ENCODE measurements at places on chromosomes 2 and 18.

DNA sequence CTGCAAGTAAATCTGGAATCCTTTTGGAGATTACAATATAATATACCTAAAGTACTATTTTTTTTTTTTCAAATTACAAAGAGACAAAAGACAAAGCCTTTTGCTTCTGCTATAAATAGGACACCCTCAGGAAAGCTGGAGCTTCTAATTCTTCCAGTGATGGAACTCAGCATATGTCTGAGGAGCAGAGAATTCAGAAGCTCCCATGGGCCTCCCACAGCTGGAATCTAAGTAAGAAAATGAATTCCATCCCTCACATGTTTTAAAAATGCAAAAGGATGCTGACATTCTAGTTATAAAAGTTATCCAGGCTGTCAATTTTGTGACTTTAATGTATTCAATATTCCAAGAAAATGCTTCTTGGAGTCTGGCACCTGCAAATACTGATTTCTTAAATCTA, 571.3 kb upstream of the LRRTM4 start:
- no peak for DNase-seq

GRCh38 chr2:239397931-239398471, 2.8 kb downstream of the HDAC4 start:
- DNase-seq, result no peak

GRCh38 chr2:85987266-85988174, 98.7 kb upstream of the ST3GAL5 start:
- no peak for DNase-seq

DNA sequence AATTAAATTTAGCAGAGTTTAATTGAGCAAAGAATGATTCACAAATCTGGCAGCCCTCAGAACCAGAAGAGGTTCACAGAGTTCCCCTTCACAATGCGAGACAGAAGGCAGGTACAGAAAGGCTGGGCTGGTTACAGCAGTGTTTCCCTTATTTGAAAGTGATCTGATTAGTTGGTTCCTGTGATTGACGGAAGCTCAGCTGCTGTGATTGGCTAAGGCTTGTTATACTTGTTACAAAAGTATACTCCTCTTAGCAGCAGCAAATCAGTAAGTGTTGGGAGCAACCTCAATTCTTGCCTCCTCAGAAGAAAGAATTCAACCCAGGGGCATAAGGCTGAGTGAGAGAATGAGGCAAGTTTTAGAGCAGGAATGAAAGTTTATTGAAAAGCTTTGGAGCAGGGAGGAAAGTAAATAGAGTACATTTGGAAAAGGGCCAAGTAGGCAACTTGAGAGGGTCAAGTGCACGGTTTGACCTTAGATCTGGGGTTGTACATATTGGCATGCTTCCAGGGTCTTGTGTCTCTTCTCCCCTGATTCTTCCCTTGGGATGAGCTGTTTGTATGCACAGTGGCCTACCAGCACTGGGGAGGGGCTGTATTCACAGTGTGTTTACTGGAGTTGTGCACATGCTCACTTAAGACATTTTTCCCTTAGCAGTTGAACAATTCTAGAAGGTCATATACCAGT, 431.8 kb upstream of the RAB12 start:
- DNase-seq, result no peak

DNA sequence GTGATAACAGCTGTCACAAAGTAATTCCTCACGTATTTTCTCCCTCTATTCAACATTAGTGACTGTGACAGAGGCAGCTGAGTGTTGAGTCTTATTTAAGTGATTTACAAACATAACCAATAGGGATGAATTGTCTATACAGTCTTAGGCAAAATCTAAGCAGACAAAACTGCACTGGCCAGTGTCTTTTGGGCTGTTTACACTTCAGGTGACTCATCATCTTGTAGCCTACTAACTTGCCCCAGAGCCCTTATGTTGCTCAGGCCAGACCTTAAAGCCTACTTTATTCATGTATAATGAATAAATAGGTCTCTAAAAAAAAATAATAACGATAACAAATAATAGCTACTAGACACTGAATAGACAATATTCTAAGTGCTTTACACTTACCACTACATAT, 17.2 kb downstream of the THOC1 start:
- DNase-seq, result no peak

DNA sequence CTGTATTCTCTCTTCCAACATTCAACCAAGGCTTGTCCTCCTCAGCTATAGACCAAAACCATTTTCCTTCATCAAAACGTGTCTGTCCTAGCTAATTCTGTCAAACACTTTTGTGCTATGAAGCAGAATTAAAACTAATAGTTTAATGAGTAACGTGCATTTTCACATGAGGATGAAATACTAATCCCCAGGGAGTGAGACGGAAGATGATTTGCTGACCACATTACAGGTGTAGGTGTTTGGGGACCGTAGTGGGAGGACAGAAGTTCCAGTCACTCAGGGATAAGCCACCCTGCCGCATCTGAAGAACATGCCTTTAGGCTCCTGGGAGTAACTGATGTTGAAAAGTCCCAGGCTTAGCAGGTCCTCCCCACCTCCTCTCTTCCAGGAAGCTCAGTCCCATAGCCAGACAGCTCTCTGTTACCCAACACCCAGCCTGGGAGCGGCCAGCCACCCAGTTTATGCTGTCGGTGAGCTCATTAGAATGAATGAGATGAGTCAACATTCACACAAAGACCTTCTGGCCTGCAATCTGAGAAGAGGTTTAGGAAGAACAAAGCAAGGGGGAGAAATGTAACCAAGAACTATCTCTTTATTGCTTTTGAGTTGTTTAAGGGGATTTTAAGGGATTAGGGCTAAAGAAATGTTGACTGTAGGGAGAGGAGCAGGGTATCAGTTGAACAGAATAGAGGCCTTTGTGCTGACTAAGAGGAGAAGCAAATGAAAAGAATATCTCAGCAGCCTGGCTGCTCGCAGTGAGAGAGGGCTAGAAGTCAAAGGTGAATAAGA, 122.5 kb downstream of the FOXI3 start:
- no peak for DNase-seq

GRCh38 chr18:64699081-64699480, 550.2 kb upstream of the LINC00305 start:
- no peak for DNase-seq

DNA sequence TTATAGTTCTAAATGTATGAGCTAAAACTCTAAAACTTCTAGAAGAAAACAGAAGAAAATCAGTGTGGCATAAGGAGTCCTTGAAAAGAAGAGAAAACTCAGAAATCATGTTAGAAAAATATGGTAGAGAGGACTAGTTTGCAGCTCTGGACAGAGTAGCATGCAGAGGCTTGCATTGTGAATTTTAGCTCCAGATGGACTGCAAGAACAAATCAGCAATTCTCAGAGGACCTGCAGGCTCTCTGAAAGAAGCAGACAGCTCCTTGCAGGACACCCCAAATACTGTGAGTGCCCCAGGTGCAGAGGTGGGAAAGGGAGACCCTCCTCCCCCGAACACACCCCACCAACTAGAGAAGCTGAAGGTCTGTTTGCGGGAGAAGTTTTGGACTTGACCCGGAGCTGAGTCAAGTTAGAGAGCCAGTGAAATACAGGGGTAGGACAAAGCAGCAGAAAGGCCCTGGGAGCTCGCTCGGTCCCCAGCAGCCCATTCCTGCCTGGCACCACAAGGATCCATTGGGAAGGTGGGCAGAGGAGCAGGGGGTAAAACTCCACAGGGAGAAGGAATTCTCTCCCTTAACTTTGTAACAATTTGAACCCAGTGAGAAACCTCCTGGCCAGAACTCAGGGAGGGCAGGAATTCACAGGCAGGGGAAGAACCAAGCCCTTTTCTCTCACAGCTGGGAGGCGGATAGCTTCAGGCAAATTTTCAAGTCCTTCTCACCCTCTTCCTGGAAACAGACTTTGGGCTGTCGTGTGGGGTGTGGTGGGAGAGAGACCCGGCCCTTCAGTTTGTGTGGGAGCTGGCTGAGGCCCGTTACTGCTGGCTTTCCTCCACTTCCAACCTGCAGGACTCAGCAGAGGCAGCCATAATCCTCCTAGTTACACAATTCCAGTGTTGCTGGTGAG, 216.2 kb upstream of the SLC35G4 start:
- DNase-seq, result no peak

GRCh38 chr18:13397504-13398163, 179.1 kb downstream of the LDLRAD4 start:
- no peak for DNase-seq

- peak; percentile 63 for DNase-seq
These were observed 3.9 kb upstream of the SPRED2 start for GRCh38 chr2:65436169-65436823.

DNA sequence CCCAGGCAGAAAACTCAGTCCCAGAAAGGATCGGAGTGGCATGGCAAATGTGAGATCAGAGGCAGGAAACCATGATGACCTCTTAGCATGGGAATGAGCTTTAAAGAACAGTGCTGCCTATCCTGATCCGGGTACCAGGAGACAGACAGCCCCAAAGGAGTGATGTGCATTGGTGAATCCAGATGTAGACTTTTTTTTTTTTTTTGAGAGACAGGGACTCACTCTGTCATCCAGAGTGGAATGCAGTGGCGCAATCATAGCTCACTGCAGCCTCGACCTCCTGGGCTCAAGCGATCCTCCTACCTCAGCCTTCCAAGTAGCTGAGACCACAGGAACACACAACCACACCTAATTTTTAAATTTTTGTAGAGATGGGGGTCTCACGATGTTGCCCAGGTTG, 122.7 kb downstream of the VAPA start:
- DNase-seq, result no peak

GRCh38 chr2:227503433-227504406, 31.8 kb downstream of the AGFG1 start:
- DNase-seq, result no peak

DNA sequence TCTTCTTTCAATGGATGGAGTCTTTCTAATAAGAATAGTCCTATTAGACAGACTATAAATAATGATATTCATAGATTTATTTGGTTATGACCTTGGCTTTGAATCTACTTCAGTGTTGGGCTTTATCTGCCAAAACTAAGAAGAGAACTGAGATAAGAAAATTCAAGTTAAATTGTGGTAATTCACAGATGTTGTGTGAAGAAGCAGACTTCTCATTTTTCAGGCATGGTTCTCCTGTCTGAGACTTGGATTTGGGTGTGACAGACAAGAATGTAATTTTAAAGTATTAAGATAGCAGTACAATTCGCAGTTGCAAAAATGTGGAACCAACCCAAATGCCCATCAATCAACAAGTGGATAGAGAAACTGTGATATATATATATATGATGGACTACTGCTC, 124.7 kb downstream of the QPCT start:
- no peak for DNase-seq

- no peak for DNase-seq
These were observed 441.4 kb downstream of the SLC4A3 start for GRCh38 chr2:220068846-220069245.

- DNase-seq, result no peak
These were observed at the start of gene NCK2 for GRCh38 chr2:105744909-105745853. TSS of gene NCK2 (plus strand) at chr2:105744912. CDS start at chr2:105855064, 110,152 bp downstream.

GRCh38 chr2:158664987-158665386, 130.1 kb upstream of the DAPL1 start:
- no peak for DNase-seq

DNA sequence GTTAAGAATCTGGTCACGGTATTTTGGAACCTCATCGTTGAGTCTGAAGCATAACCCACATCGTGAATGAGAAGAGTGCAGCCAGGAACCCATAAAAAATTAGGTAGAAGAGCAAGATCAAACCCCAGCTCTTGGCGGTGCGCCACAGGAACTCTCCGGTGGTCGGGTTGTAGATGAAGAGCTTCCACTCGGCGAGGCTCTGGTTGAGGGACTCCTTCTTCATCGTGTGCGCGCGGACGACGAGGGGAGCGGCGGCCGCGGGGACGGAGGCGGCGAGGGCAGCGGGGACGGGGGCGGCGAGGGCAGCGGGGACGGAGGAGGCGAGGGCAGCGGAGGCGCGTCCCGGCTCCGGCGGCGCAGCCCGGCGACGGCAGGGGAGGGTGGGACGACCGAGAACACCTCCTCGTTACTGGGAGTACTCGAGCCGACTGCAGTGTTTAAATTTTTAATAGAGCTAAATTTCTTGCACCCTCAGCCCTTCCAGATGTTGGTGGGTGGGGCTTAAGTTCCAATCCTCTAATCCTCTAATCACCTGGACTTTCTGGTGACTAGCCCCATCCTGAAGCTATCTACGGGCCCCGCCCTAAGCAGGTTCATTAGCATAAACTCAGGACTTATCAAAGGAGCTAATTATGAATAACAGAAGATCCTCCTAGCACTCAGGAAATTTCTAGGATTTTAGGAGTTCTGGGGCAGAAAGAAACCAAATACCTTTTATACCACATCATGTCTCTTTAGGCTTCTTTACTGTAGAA, 20.4 kb upstream of the PAPOLG start:
- peak; percentile 55 for DNase-seq

DNA sequence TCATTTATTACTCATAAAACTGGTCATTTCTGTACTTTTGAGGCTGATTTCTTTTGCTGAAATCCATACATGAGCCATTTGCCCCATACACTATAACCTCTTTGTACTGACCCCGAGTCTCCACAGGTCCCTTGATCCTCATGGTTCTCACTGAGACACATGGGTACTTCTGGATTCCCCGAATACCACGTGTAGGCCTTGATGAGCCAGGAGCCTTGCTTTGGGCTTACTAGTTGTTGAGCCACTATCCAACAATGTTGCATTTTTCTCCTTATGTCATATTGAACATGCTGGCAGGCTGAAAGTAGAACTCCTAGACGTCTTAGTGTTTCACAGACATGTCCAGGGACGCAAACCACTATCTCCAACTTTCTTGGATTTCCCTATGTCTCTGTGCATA, 2.4 kb upstream of the FBXO11 start:
- no peak for DNase-seq

- no peak for DNase-seq
These were observed 23.5 kb upstream of the SLC39A10 start for GRCh38 chr2:195633573-195633870.

DNA sequence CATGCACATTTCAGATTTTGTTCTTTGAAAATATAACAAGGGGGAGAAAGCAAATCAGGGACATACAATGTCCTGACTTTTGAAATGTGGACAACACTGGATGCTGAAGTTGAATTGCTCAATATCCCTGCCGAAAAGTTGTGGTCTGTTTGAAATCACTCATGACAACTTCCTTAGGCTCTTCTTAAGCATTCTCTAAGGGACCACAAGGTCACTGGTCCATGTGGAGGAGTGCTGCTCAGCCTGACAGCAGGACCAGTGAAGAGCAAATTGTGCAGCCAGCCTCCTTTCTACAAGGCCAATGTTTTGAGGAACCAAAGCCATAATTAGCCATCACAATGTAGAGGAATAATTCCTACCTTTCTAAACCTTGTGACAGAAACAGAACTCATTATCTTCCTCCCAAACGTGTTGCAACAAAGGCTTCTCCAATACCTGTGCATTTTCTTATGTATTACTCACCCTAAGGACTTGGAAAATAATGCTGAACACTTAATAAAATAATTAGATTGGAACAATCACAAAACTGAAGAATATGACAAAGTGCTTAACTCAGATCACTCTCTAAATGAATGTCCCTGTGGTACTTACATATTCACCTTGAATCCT, 1477.6 kb upstream of the NXPH2 start:
- no peak for DNase-seq

- no peak for DNase-seq
These were observed 163.7 kb downstream of the LTBP1 start for GRCh38 chr2:33110461-33110860.
